ENCODE measurements at places on chromosomes 13 and 19. TPM values are rescaled to one million over a fixed set of nuclear protein-coding genes. Genes with fewer than 3 reads are reported as not detected.

DNA sequence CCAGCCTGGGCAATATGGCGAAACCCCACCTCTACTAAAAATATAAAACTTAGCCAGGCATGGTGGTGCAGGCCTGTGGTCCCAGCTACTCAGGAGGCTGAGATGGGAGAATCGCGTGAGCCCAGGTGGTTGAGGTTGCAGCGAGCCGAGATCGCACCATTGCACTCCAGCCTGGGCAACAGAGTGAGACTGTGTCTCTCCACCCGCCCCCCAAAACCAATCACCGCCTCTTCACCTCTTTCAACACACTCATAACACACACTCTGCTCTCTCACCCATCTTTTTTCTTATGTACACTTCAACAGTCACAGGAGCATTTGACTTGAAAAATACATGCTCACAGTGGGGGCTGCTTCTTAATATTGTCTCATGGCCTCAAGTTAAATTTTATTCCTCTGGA is 76.8 kb downstream of the ESD start:
- DNase-seq: no peak

GRCh38 chr13:50513300-50513877 is 330.1 kb downstream of the DLEU7 start:
- DNase-seq: no peak

- DNase-seq: peak; percentile 59
Measured at GRCh38 chr13:112879283-112879833, 89.7 kb upstream of the MCF2L start.

The LGALS14 gene
- polyA plus RNA-seq: not detected

The AP1M1 gene
- polyA plus RNA-seq: 62.4 TPM

The SERPINE3 gene
- not detected for polyA plus RNA-seq

All from aorta (tissue), 5 donors.